ENCODE measurements at places on chromosomes 12 and 14. TPM values are rescaled to one million over a fixed set of nuclear protein-coding genes. Genes with fewer than 3 reads are reported as not detected.

Gene EDDM3A
- 0.11 TPM for polyA plus RNA-seq

Gene NEUROD4
- 0.07 TPM for polyA plus RNA-seq

Gene EIF2S3B
- 0.27 TPM for polyA plus RNA-seq

Gene POTEM
- not detected for polyA plus RNA-seq

Gene SDS
- 26.3 TPM for polyA plus RNA-seq

Gene EIF4B
- polyA plus RNA-seq = 148 TPM

Gene RNFT2
- 9.7 TPM for polyA plus RNA-seq

Gene HOXC4
- 0.37 TPM for polyA plus RNA-seq

Gene FBLN5
- polyA plus RNA-seq = 61.3 TPM

Gene CFAP54
- 0.39 TPM for polyA plus RNA-seq

Gene MANSC4
- polyA plus RNA-seq = 0.11 TPM

Gene KRT5
- polyA plus RNA-seq = 1,023 TPM

Gene DHRS7
- 63.7 TPM for polyA plus RNA-seq

Gene KHNYN
- 28.9 TPM for polyA plus RNA-seq

Gene BMAL2
- polyA plus RNA-seq = 7.6 TPM

Gene HOXC10
- polyA plus RNA-seq = 0.14 TPM

Gene GUCY2C
- 0.14 TPM for polyA plus RNA-seq

Gene RTN1
- polyA plus RNA-seq = 1.6 TPM

Gene KRT73
- 1.9 TPM for polyA plus RNA-seq

Gene FOXN4
- polyA plus RNA-seq = 0.14 TPM

Gene CLEC4E
- polyA plus RNA-seq = 4.1 TPM

Gene ING4
- 70.0 TPM for polyA plus RNA-seq

Gene KRT4
- 24.8 TPM for polyA plus RNA-seq

Gene NACA
- polyA plus RNA-seq = 3,035 TPM

Gene RAD9B
- polyA plus RNA-seq = 0.87 TPM

Gene OTOGL
- polyA plus RNA-seq = 0.73 TPM

Gene EFS
- 5.2 TPM for polyA plus RNA-seq

Gene MSRB3
- polyA plus RNA-seq = 9.7 TPM

Gene CISTR
- not detected for polyA plus RNA-seq

Gene C1RL
- 54.8 TPM for polyA plus RNA-seq

Gene LYZ
- polyA plus RNA-seq = 233 TPM

Gene PLEKHG7
- 0.73 TPM for polyA plus RNA-seq

Gene RAB35
- polyA plus RNA-seq = 37.5 TPM

Gene TSHR
- 10.3 TPM for polyA plus RNA-seq

Gene BATF
- polyA plus RNA-seq = 27.4 TPM

Gene RPS6KA5
- 4.0 TPM for polyA plus RNA-seq

Gene LBHD2
- polyA plus RNA-seq = 0.75 TPM

Gene BCL2L14
- 3.0 TPM for polyA plus RNA-seq

Gene GPRC5D
- polyA plus RNA-seq = 0.05 TPM

Gene PPHLN1
- 60.7 TPM for polyA plus RNA-seq

Gene MYF6
- polyA plus RNA-seq = 0.71 TPM

Gene CEBPE
- 0.87 TPM for polyA plus RNA-seq

Gene SLC7A7
- 16.7 TPM for polyA plus RNA-seq

Gene TPH2
- 0.07 TPM for polyA plus RNA-seq

Gene KRT82
- polyA plus RNA-seq = 0.34 TPM

Gene PRKD1
- polyA plus RNA-seq = 5.6 TPM

Gene KCNMB4
- 5.0 TPM for polyA plus RNA-seq

Gene RFX4
- 0.23 TPM for polyA plus RNA-seq

Gene LTB4R2
- polyA plus RNA-seq = 6.5 TPM

Gene KRT75
- 6.8 TPM for polyA plus RNA-seq

Gene NFATC4
- polyA plus RNA-seq = 79.8 TPM

Gene PMEL
- 0.94 TPM for polyA plus RNA-seq

Gene TNFAIP2
- polyA plus RNA-seq = 193 TPM

Gene ART4
- 0.16 TPM for polyA plus RNA-seq

Gene OR6C2
- not detected for polyA plus RNA-seq

Gene IL23A
- 11.6 TPM for polyA plus RNA-seq

All from thymus (tissue), 14 donors.